ENCODE measurements at places on chromosomes 7 and 10.

- DNase-seq: no peak
Measured at GRCh38 chr10:34615770-34616169, 199.3 kb downstream of the PARD3 start.

GRCh38 chr10:117860823-117861222 lies 185.9 kb downstream of the RAB11FIP2 start:
- no peak for DNase-seq

- DNase-seq: peak; percentile 96
Measured at GRCh38 chr10:73887294-73888039, 13.1 kb upstream of the CAMK2G start.

GRCh38 chr7:19982841-19983835 lies 209.7 kb upstream of the TMEM196 start:
- DNase-seq: peak; percentile 27

DNA sequence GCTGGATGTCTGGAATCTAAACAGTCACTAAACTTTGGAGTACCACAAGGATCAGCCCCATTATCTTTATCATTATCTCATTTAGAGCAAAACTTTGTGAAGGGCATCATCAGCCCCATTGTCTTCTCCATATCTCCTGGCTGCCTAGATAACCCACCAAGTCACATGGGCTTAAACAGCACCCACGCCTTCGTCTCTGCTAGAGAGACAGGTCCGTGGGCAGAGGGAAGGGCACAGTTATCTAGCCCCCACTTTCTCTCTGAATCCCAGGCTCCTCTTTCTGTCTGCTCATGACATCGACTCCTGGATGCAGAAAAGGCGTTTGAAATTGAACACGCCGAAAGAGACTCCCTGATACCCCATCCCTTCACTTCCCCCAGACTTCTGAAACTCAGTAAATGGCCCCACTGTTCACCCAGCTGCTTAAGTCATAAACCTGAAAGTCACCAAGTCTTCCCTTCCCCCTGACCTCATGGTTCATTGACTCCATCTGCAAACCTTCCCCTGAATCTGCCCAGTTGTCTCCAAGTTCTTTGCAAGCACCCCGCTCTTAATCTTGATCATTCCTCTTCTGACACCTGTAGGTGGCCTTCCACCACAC lies 20.9 kb upstream of the PARD3 start:
- DNase-seq: no peak

DNA sequence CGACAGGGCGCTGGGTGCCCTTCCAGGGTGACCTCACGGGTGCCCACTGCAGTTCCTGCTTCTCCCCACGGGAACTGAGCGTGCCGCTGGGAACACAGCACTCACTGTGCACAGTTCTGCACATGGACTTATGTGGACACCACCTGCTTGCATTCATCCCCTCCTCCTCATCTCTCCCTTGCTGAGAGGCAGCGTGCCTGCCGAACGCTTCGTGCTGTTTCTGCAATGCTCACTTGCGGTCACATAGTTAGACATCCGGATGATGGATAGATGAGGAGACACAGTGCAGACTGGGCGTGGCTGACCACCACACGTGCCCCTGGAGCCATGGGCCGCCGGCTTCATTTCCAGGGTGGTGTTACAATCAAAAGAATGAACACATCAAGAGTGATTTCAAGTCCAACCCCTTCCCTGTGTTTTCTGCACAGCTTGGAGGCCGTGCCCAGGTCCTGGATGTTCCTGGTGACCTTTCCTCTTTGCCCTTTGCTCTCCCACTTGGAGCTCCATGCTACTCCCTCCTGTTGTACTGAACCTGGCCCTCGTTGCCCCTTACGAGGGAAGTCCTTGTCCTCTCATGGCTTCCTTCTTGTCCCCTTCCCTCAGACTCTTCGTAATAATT lies 119.4 kb downstream of the VIPR2 start:
- DNase-seq: no peak

- no peak for DNase-seq
Measured at GRCh38 chr7:94633014-94633341, 23.0 kb downstream of the SGCE start.

- no peak for DNase-seq
Measured at GRCh38 chr10:88094795-88095194, 231.4 kb downstream of the PTEN start.

DNA sequence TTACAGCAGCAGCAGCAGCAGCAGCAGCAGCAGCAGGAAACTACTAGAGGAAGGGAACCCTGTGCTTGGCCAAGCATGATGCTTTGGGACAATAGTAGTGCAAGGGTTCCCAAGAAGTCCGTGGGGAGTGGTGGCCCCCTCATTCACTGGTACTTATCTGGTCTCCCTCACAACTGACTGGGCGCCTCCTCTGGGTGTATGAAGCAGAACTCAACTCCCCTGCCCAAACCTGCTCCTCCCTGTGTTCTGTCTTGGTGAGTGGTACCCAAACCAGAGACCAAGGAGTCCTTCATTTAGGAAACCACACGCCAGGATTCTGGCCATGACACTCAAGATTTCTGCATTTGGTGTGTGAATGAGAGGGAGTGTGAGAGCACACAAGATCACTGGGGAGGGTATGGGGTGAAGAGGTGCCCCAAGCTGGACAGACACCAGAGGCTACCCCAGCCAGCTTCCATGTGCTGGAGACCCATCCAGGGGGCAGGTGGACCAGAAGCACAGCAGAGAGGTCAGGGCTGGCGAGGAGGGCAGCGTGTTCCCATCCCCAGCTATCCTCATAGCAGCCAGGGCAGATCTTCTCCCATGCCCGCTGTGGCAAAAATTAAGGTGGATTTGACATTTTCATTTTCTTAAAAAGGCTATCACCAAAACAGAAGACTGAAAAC lies 10.6 kb upstream of the ZNF777 start:
- DNase-seq: no peak

DNA sequence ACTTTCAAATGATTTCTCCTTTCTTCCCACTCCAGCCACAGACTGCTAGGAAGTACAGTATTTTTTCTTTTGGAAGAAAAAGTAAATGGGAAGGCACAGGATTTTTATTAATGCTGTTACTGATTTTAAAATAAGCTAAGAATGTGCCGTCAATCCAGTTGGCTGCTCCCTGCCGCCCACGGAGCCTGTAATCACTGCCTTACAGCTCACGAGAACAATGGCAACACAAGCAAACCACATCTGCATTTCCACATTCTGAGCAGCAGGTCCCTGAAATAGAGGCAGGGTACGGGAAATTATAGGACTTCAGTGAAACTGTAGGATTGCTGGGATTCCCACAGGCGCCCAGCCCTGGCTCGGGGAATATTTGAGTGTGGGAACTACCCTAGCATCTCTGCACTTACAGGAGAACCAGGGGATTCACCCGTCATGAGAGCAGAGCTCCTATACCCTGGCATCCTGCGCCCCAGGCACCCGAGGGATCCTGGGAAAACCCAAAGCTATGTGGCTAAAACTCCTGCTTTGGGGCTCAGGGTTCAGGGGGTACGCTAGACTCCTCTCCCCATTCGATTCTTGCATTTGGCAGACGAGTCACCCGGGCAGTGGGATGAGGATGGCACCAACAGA lies 72.9 kb upstream of the TNS3 start:
- peak; percentile 60 for DNase-seq

- DNase-seq: no peak
Measured at GRCh38 chr7:77553123-77553522, 16.0 kb downstream of the PTPN12 start.

DNA sequence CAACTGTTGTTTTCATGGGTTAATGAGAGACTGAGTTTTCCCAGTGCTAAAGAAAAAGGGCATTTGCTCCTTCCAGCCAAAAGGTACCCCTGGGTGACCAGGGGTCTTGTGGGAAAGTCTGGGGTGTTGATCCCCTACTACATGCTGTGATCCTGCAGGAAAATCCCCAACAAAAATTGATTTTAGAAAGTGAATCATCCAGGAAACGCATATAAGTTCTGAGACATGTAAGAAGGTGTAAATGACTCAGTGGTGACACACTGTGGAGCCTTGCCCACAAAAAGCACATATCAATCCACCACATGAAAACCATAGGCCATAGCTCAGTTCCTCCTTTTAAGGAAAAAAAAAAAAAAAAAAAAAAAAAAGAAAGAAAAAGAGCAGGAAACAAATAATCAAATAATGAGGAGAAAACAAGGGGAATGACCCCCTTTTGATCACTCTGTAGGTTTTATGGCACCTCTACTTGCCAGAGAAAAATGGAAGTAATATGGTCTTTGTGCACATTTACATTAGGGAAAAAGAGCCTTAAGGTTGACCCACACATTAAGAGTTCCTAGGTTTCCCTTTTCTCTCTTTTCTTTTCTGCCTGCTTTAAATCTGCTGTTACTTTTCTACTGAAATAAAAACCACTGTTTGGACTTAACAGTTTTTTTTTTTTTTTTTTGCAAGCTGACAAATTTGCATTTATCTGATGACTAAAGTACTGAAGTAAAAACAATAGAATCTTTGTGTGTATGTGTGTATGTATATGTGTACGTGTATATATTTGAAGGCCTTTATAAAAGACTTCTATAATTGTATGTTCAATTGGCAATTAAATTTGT lies 386.0 kb downstream of the KIF20B start:
- peak; percentile 63 for DNase-seq

DNA sequence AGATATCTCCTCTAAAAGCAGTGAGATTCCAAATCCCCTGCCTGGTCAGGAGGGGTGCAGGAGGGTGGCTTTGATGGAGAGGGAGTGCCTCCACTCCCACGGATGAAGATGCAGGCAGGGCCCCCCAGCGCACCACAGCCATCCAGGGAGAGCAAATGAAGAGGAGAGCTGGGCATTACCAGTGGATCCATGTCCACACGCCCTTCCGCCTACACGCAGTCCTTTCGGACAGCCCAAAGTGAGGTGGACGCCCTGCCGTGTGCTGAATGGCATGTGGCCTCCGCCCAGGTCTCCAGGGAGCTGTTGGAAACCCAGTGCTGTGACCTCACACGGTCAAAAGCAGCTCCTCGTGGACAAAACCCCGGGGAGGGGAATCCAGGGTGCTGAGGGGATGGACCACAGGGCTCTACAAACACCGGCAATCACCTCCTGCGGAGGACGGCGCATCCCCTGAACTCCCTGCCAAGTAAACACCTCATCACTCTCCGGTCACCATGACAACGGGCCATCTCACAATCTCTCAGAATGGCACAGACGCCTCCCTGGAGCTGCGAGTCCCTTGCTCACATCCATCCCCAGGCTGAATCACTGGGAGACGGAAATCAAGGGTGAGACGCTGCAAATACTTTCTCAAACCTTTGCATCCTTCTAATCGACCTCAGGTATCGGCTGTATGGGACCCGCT lies 35.0 kb upstream of the DNAAF5 start:
- DNase-seq: no peak

- DNase-seq: no peak
Measured at GRCh38 chr10:36880898-36881297, 244.5 kb upstream of the ANKRD30A start.

DNA sequence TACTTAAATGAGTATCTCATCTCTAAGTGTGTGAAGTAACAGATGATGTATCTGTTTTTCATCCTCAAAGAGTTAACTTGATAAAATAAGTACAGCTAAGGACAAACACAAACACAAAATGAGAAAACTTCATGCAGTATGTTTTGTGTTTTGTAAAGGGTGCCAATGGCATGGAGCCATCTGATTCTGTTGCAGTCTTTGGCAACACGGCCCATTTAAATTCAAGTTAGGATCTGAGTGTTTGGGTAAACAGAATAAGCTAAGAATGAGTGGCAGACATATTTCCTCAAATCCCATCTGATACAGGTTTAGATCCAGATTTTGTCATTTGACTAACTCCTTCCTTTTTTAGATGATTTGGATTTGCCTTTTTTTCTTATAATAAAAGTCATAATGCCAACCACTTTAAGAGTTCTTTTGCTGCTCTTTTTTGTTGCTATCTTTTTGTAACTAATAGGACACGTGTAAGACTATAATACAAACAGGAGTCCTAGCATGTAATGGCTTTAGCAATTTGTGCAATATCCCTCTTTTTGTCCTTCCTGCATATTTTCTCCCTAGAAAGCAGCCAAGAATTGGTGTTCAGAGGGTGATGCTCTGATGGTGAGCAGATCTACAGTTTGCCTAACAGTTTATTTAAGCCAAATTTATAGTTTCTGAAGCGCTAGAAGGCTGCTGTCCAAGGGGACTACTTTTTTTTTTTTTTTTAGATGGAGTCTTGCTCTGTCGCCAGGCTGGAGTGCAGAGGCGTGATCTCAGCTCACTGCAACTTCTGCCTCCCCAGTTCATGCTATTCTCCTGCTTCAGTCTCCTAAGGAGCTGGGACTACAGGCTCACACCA lies 18.9 kb upstream of the ACTA2 start:
- DNase-seq: no peak

- DNase-seq: no peak
Measured at GRCh38 chr7:94999069-94999351, 91.6 kb downstream of the PPP1R9A start.

GRCh38 chr7:151387161-151388006 lies 22.5 kb downstream of the WDR86 start:
- no peak for DNase-seq

GRCh38 chr7:92635538-92635937 lies 45.3 kb upstream of the FAM133B start:
- no peak for DNase-seq

GRCh38 chr7:36336390-36336789 lies 53.3 kb upstream of the ANLN start:
- DNase-seq: no peak

DNA sequence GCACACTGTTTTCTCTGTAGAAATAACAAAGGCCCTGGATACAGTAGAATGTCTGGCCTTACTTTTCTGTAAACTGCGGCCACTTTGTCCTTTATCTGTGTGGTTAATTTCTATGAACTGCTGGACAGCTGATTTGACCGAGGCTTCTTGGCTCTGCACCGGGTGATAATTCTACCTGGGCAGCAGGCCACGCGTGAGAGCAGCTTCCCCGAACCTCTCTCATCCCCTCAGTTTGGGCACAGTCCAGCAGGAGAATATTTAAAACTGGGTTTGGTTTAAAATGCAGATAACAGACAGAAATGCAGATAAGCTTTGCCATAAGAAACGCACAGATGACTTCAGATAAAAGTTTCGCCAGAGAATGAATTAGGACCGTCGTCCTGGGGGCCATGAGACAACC lies 81.0 kb downstream of the CELF2 start:
- no peak for DNase-seq

All from MG63 (cell line).